ENCODE measurements at places on chromosomes 6 and 20.

DNA sequence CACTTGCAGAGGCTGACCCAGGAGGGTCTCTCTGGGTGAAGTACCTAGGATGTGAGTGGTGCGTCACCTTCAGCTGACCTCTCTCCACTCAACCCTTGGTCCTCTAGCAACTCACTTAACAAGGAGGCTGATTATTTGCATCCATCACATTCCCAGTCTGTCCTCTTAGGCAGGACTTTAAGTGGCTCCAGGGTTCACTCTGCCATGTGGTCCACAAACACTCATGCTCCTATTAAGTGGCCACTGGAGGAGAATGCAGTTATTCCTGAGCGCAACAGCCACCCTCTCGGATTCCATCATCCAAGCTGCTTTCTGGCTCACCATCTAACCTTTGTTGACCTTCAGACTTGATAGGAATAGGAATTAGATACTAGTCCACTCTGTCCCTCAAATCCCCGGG lies 61.1 kb upstream of the SCAF8 start:
- no peak for DNase-seq

DNA sequence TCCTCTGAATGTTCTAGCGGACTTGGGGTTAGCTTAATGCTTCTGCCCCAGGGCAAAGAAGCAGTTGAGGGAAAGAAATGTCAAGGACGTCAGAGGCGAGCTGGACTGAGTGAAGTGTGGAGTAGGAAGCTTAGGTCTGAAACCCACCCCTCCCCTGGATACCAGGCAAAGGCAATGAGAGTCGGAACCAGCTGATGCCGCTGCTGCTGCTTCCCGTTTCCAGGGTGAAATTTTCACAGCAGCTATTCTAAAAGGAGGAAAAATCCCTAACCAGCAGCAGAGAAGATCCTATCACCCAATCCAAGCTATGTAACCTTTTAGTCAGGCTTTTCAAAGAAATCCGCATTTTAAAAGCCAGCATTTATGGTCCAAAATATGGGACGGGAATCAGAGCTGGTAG lies 564.3 kb downstream of the LMBRD1 start:
- no peak for DNase-seq

- DNase-seq, result no peak
Observed at GRCh38 chr6:36622901-36623546, 28.9 kb downstream of the SRSF3 start.

GRCh38 chr6:105077596-105078385 lies 102.0 kb downstream of the POPDC3 start:
- no peak for DNase-seq

GRCh38 chr20:19909725-19910124 lies 107.4 kb upstream of the NAA20 start:
- DNase-seq, result no peak

DNA sequence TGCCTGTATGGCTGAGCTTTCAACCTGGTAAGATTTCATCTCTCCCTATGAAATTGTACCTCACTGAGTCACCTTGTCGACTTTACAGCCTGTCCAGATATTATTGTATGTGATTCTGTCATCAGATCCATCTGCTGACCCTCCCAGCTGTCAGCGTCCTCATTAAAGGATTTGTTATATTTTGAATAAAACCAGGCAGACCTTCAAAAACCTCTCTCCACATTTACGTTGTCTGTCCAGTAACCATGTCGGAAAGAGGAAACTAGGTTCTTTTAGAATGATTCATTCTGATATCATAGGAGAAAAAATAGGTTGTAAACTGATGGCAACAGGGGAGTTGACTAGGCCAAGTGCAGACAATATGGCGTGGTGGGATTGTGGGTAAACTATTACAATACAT lies 38.5 kb downstream of the TSPYL4 start:
- no peak for DNase-seq

DNA sequence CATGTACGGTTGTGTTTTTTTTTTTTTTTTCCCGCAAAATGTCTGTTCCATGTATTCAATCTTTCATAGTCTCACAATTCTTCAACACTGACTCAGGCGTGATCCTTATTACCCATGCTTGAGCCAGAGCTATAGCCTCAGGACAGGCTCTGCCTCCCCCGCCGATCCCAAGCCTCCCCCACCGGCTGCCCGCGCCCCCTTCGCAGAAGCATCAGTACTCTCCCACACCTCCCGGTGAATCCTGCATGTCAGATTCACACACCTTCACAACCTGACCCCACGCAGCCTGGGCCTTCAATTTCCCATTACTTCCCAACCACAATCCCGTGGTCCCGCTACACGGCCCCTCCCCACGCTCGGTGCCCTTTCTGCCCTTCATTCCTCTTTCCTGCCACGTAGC lies 401.5 kb upstream of the JARID2 start:
- DNase-seq, result no peak

DNA sequence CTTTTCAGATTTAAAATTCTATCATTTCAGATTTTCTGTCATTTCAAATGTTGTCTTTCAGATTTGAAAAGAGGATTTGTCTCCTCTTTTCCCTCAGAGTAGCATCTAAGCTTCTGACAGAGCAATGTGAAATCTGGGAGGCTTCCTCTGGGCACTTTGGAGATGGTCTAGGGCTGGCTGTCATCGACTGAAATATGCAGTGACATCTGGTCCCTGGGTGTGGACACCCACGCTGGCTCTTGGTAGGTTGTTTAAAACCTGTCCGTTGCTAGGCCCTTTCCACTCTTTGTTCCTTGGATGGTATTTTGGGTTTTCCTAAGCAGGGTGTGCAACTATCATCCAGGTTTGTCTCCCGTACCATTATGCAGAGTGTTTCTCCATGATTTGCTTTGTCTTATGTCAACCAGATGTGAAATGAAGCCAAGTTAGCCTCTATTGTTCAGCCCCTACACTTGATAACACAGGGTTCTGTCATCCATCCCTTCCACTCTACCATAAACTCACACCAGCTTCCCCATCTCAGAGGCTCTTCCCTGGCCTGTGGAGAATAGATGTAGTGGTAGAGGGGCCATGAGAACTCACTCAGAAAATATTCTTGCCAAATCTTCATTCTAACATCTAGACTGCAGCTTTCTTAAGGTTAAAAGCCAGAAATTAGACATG lies 5.0 kb upstream of the VIP start:
- DNase-seq, result no peak

DNA sequence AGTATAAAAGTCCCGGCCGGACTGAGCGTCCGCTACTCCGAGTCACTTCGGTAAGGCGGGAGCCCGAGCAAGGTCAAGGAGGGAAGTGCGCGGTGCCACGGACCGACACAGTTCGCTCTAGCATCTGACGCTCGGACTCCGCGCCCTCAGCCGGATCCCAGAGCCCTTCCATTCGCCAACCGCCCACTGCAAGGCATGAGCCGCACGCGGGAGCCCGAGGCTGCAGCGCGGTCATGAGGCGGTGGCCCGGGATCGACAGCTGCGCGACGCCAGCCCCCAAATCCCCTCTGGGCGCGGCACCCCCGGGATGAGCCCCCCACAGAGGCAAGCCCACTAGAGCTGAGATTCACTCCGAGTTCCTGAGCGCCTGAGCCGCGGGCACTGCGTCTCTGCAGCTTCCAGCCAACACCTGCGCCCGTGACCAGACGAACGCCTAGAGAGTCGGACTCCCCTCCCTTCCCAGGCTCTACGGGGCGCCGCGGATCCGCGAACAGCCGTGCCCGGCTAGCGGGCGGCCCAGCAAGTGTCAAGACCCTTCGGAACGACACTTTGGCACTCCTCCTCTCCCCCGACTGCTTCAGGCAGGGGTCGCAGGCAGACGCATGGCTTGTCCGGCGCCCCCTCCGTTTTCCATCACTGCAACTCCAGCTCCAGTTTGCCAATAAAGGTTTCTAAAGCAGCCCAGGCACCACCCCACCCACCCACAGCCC lies 725 bp upstream of the ISM1 start:
- no peak for DNase-seq

GRCh38 chr6:28974505-28974904 lies 30.6 kb downstream of the ZNF311 start:
- no peak for DNase-seq

DNA sequence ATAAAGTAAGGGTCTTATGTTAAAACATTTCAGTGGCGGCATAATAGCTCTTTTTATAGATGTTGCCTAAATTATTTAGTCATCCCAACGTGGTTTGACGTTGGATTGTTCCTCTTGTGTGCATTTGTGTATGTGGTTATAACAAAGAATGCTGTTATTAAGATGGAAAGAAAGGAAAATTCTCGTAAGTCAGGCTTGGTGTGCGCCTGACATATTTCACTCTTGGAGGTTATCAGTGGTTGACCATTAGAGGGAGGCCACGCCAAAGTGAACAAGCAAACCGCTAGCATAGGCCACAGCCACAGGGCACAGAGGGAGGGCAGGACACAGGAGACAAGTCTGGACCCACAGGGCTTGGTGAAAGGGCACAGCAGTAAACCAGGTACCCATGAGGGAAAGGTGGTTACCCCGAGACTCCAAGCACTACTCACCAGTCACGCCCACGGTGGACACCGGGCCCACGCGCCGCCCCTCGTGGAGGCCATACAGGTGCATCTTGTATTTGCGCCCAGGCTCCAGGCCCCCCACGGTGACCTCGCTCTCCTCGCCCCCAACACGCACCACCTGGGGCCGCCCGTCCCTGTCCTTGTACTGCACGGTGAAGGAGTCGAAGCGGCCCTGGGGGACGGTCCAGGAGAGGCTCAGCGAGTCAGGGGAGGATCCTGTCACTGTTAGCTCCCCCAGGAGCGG lies 22.9 kb downstream of the CYP21A2 start:
- DNase-seq, result no peak

DNA sequence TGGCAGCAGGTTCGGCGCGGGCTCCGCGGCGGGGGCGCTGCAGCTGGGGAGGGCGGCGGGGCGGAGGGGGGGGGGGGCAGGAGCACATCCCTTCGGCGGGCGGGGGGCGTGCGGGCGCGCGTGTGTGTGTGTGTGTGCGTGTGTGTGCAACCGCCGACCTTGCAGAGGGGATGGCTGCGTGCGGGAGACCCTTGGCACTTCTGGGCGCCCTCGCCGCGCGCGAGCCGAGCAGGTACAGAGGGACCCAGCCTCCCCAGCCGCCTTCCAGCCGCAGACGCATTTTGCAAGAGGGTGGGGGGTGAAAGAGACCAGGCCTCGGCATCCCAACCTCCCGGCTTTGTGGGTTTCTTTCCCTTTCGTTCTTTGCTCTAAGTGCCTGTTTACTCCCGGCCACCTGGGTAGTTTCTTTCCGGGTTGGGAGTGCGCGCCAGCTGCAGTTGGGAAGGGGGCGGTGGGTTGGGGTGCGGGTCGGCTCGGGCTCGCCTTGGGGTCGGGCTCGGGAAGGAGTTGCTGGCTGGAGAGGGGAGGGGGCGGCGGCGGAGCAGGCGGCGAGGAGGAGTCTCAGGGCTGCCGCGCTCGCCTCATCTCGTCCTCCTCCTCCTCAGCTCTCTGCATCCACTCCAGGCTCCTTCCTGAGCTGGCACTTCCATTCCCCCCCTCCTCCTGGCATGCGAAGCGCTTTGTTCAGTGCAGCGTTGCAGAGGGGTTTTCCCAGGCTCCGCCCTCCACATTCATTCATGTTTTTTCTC lies 620 bp downstream of the HIVEP1 start:
- DNase-seq, result peak; percentile 45

Data from activated CD8-positive, alpha-beta memory T cell treated with anti-CD3 and anti-CD28 coated beads for 1 hour (primary cell).